ENCODE measurements at places on chromosomes 4 and X.

DNA sequence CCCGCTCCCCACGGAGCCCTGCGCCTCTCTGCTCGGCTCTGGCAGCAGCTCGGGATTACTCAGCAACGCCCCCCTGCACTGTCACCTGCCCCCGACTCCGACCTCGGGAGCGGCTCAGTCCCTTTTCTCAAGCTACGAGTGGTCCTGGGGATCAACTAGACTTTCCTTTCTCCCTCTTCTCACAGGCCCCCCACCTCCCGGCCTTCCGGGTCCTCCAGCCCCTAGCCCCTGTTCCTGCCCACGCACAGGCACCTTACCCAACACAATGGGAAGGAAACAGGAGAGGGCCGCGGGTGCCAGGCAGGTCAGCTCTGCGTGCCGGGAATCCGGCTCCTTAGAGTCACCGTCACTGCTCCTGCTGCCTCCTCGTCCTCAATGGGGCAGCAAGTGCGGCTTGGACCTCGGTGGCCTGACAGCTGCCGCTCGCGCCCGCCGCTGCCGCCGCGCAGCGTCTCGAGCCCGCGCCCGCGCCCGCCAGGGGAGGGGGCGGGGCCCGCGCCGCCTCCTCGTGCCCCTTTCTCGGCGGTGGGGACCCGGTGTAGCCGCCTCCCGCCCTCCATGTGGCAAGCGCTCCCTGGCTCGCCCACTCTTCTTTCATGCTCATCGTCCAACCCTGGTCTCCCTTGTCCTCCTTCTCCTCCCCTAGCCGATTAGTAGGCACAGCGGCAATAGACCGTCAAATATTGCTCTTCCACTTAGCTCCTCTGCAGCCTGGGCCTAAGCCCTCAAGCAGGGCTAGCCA, at the start of gene RAB9B:
Gene RAB9B (minus strand): TSS at position 455 of the 742 bp plus-strand sequence. CDS start 6,473 bp downstream, outside the sequence.
- DNase-seq: peak; percentile 36

DNA sequence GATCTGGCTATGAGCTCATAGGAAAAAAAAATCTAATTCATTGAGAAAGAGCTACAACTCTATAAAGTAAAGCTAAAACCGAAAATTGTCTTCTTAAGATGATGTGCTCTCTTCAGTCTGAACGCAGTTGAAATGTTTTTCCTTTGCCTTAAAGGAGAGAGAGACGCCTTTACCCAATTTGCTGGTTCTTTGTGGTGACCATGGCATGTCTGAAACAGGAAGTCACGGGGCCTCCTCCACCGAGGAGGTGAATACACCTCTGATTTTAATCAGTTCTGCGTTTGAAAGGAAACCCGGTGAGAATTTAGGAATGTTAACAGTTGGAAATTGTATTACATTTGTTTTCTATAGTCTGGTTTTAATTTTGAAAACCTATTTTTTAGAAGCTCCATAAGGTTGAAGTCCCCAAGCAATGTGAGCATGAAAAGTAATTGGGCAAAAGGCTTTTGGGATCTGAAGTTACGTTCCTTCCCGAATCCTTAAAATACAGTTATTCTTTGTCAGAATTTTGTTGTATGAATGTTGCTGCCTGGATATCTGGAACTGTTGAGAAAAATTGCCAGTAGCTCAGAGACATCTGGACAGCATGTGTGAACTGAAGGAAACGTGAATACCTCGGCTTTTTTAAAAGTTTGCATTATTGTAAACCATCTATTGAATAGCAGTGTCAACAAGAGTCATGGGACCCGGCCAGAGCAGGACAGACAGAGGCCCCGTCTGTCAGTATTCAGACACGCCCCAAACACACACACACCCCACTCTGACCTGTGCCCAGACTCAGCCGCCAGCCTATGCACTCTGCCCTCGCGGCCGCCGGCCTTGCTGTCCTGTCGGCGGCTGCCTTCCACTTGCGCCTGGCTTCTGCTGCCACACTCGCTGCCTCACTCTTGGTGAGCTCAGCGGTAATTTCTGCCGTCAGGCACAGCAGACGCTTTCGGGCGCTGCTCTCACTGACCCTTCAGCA, 9.9 kb downstream of the PIGG start:
- no peak for DNase-seq

GRCh38 chrX:38654302-38654701, 93.0 kb downstream of the TSPAN7 start:
- no peak for DNase-seq

- DNase-seq: peak; percentile 0
These were observed 69.0 kb downstream of the DMD start for GRCh38 chrX:33142331-33142730.

- DNase-seq: no peak
These were observed 152.2 kb downstream of the GRID2 start for GRCh38 chr4:92455951-92456350.

- DNase-seq: no peak
These were observed 164.1 kb downstream of the PPP3CA start for GRCh38 chr4:101183221-101183620.

DNA sequence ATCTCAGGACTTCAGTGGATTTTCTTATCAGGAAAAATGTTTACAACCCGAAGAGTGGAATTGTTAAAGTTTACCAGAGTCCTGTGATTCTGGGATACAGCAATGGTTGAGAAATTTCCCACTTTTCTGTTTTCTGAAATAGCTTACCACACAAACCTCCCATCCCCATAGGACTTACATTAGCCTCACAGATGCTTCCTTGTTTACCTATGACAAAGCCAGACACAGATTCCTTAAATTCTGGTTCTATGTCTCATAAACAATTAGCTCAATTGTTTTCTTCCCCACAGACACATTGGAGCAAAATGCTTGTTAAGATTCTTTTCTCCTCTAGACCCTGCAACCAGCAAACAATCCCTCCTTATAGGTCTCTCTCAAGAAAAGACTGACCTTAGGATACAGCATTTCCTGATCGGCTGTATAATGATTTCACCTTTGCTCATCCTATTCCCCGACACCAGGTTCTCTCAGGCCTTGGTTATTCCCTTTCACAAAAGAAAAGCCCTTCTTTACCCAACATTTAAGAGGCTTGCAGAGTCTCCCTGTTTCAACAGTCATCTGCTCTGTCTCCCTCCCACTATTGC, 886.2 kb downstream of the ARAP2 start:
- DNase-seq: peak; percentile 71

- DNase-seq: no peak
These were observed 118.8 kb downstream of the ZNF827 start for GRCh38 chr4:145819853-145820181.

- no peak for DNase-seq
These were observed 184.8 kb upstream of the MTMR8 start for GRCh38 chrX:64580035-64580434.

DNA sequence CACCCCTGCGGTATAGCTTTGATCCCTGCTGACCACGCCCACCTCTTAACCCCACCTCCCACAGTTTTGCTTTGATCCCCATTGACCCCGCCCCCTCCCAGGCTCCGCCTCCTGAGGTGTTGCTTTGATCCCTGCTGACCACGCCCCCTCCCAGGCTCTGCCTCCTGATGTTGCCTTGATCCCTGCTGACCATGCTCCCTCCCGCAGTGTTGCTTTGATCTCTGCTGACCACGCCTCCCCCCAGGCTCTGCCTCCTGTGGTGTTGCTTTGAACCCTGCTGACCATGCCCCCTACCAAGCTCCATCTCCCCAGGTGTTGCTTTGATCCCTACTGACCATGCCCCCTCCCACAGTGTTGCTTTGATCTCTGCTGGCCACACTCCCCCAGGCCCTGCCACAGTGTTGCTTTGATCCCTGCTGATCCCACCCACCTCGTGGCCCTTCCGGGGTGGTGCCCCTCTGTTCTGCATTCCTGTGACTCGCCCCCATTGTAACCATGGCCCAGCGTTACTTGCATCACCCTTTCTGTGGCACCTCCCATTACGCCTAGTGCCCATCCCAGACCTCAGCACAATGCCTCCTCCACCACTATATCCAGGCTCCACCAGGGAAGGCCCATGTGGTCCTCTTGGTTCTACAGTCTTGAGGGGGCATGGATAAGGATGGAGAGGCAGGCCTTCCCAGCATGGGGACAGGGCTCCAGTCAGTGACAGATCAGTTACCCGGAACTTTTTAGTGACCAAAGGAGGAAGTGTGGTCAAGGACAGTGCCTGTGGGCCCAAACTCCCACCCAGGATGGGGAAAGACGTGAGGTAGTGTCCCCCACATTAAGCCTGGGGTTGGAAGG, 70.8 kb downstream of the ADRA2C start:
- DNase-seq: no peak

GRCh38 chr4:24557026-24558025, 27.0 kb downstream of the DHX15 start:
- no peak for DNase-seq

DNA sequence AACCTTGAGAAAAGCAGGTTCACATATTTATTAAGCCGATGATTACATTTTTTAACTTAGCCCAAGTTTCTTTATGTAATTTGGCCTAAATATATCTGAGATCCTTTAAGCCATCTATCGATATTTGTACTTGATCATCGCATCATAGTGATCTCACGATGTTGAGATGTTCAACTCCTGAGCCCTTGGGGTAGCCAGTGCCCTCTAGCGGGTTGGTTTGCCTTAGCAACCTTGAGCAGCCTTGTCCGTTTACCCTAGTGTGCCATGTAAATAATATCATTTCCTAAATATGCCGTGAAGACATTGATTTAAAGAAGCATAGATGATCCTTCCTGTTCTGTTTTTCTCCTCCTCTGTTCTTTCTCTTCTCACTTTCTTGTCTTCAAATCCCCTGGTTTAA, 432.2 kb downstream of the RPA4 start:
- DNase-seq: no peak

GRCh38 chr4:123755655-123756054, 359.1 kb downstream of the SPRY1 start:
- DNase-seq: no peak

- DNase-seq: no peak
These were observed 87.9 kb upstream of the PSAPL1 start for GRCh38 chr4:7522452-7523220.

- no peak for DNase-seq
These were observed 81.7 kb downstream of the CBR4 start for GRCh38 chr4:168928346-168928745.

- DNase-seq: no peak
These were observed 223.0 kb upstream of the GATB start for GRCh38 chr4:151983854-151984253.

DNA sequence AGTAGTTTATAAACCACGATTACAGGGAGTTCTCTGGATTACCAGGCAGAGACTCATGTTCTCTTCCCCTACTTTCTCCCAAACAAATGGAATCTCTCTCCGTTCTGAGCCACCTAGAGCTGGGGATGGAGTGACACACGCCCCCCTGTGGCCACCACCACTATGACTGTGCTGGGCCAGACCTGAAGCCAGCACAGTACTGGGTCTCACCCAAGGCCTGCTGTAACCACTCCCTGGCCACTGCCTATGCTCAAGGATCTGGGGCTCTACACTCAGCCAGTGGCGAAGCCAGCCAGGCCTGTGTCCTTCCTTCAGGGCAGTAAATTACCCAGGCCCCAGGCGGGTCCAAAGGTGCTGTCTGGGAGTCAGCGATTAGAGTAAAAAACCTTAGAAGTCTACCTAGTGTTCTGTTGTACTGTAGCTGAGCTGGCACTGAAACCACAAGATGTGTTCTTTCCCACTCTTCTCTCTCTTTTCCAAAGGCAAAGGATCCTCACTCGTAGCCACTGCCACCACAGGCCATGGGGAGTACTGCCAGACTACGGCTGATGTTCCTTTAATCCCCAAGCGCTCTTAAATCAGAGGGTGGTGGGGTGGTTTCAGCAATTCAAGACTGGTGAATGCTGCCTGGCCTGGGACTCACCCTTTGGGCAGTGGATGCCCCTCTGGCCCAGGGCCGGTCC, 412.2 kb upstream of the ARX start:
- DNase-seq: peak; percentile 4

DNA sequence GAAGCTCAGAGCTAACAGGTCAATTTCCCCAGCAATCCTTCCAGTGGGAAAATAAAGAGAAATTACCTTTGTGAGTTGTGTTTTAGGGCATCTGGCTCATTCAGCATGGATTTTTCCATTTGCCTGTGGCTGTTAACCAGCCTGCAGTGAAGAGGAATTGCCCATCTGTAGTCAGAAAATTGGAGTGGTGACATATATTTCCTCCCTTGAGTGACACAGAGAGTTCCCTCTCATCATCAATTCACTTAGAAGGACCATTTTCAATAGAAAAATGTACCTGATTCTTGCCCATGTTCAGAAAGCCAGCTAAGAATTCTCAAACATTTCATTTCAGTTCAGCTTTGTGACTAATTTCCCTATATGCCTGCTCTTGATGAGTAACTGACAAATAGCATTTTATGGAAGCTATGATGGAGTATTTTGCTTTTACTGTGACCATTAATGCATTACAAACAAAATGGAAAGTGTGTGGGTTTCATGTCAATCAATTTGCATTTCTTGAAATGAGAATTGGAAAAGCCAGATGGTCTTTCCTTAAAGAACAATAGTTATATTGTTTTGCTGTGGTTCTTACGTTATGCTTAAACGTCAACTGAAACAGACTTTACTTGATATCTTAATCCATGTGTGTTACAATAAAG, 155.8 kb downstream of the NWD2 start:
- no peak for DNase-seq

GRCh38 chr4:174037631-174038030, 245.8 kb downstream of the FBXO8 start:
- DNase-seq: no peak

DNA sequence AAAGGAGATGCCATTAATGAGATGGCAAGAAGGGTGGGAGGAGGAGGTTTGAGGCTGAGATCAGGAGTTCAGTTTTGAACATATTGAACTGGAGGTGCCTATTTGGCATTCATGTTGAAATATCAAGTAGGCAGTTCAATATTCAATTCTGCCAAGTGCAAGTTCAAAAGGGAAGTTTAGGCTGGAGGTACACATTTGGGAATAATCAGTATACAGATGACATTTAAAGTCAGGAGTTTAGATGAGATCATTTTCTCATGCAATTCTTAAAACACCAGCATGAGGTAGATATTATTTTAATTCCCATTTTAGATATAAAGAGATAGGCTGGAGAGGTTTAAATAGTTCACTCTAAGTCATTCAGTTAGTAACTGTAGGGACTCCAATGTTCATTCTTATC, 26.1 kb downstream of the COQ2 start:
- DNase-seq: no peak

GRCh38 chr4:164384416-164384815, 369.5 kb upstream of the SMIM31 start:
- DNase-seq: no peak

GRCh38 chrX:154472685-154473632, 6.1 kb downstream of the LAGE3 start:
- no peak for DNase-seq

GRCh38 chr4:78481180-78481579, 70.4 kb upstream of the ANXA3 start:
- peak; percentile 74 for DNase-seq

GRCh38 chr4:148539387-148539786, 97.2 kb upstream of the NR3C2 start:
- DNase-seq: no peak

DNA sequence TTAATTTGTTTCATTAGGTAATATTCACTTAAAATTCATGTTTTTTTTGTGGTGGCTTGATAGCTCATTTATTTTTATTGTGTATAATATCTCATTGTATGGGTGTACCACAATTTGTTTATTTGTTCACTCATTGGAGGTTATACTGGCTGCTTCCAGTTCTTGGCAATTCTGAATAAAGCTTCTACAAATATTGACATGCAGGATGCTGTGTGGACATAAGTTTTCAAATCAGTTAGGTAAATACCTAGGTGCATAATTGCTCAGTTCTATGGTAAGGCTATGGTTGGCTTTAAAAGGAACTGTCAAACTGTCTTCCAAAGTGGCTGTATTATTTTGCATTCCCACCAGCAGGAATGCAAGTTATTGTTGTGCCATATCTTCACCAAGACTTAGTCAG, 504.5 kb upstream of the GALNTL6 start:
- no peak for DNase-seq

GRCh38 chrX:11151799-11152559, 40.8 kb downstream of the HCCS start:
- no peak for DNase-seq

- DNase-seq: peak; percentile 70
These were observed 383.5 kb upstream of the INTU start for GRCh38 chr4:127249066-127249766.

Data from HT1080 (cell line).